ENCODE measurements at places on chromosomes 7 and 10.

DNA sequence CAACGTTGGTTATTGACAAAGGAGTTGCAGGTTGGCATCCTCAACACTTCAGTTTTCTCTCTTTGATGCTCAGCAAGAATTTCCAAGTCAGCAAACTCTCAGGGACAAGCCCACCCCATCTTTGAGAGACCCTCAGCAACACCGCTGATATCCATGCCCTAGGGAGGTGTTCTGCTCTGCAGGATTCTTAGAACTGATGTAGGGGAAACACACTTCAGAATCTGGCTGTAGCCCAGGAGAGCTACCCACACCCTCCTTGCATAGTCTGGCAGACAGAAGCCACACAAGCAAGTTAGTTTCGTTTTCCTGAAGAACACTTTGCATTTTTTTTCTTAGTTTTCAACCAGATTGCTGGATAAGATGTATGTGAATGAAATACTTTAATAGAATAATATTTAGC, 822 bp downstream of the SAMD9L start:
- no peak for DNase-seq

- no peak for DNase-seq
Measured at GRCh38 chr7:112108981-112109380, 97.2 kb downstream of the DOCK4 start.

- no peak for DNase-seq
Measured at GRCh38 chr10:33229252-33229948, 105.1 kb downstream of the NRP1 start.

- DNase-seq = no peak
Measured at GRCh38 chr10:21352886-21353285, 172.6 kb downstream of the SKIDA1 start.

- DNase-seq = no peak
Measured at GRCh38 chr10:129970465-129971364, 6.6 kb upstream of the EBF3 start.

- DNase-seq = no peak
Measured at GRCh38 chr7:6020371-6021286, 10.5 kb upstream of the ANKRD61 start.

- DNase-seq = no peak
Measured at GRCh38 chr7:34078864-34079263, 173.5 kb downstream of the BMPER start.

DNA sequence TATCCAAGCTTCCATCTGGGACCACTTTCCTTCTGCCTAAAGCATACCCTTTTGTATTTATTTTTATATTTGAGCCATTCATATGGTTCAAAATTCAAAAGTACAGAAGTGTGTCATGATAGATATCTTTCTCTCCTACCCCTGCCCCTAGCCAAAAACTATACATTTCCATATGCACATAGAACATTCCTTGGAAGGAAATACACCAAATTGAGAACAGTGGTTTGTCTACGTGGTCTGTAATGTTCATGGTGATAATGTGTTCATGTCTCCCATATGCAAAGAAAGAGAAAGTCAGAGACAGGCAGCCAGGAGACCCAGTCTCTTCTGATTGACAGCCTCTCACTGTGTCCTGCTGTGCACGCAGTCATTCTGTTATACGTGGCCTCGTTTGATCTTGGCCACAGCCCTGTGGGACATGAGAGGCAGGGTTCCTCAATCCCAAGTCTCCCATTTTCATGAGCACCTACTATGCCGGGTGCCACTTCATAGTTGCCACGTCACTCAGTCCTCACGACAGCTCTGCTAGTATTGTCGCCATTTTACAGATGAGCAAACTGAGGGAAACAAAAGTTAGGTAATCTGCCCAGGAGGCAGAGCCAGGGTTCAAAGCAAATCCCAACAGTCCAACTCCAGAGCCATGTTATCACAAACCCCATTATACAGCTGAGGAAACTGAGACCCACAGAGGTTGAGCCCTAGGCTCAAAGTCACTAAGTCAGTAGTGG, 8.0 kb upstream of the CDH23 start:
- DNase-seq = no peak

DNA sequence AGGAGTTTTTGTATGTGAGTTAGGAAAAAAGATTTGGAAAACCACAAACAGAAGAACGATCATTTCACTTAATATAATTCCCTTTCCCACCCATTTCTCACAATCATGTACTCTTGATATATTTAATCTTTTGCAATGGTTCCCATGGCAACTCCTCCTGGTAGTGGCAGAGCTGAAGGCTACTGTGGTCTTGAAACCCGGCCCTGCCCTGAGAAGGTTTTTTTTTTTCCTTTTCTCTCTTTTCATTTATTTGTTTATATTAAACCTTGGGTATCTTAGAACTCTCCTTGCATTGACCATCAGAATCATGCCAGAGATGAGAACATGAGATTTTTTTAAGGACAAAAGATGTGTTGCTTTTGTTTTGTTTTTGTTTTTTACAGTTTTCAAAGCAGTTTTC, 566.1 kb upstream of the NRP1 start:
- DNase-seq = no peak

DNA sequence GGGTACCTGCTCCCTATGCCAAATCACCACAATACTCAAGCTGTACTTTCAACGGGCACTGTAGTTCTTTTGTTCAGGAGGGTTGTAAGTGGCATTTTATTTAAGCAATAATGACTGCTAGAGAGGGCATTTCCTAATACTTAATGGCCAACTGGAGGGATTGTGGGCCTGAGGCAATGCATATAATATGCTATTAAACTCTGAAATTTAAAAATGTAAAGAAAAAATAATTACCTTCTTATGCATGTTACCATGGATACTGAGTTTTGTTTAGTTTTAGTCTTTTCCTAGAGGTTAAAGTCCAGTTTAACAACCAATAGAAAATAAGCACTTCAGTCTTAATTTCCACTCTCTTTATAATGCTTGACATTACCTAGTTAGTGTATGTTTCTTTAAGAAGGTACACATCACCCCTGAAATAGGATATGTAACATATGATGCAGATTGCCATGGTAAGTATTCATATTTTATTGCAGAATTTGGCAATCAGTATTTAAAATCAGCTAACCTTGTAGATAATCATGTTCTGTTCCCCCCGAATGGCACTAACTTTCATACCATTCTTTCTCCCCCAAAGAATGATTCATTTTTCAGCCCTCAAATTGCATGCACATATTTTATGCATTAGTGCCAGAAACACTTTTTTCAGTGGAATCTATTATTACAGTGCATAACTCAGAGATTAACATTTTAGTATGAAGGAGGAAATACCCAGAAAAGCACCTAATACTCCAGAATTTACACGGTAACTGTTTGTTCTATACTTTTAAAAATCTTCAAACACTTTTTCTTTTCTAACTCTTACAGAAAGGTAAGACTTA, 90.3 kb upstream of the ZNF438 start:
- DNase-seq = no peak

- no peak for DNase-seq
Measured at GRCh38 chr10:1310271-1310789, 254.1 kb downstream of the WDR37 start.

- DNase-seq = no peak
Measured at GRCh38 chr7:107563081-107563774, 492 bp downstream of the COG5 start.

- no peak for DNase-seq
Measured at GRCh38 chr7:134396031-134396430, 62.9 kb downstream of the AKR1B1 start.

- DNase-seq = no peak
Measured at GRCh38 chr10:31321396-31321941, 2.5 kb downstream of the ZEB1 start.

DNA sequence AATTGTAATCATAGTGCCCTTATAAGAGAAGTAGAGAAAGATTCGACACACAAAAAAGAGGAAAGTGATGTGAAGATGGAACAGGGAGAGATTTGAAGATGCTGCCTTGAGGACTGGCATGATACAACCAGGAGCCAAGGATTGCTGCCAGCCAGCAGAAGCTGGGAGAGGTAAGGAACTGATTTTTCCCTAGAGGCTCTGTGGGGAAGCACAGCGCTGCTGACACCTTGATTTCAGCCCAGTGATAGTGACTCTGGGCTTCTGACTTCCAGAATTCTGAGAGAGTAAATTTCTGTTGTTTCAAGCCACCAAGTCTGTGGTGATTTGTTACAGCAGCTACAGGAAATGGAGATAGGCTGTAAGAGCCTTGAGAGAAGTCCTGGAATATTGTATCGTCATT, 98.2 kb downstream of the RAB11FIP2 start:
- DNase-seq = no peak

GRCh38 chr10:96585736-96586418, 935 bp downstream of the TM9SF3 start:
- no peak for DNase-seq

GRCh38 chr10:79239275-79239779, 107.9 kb upstream of the PPIF start:
- no peak for DNase-seq

DNA sequence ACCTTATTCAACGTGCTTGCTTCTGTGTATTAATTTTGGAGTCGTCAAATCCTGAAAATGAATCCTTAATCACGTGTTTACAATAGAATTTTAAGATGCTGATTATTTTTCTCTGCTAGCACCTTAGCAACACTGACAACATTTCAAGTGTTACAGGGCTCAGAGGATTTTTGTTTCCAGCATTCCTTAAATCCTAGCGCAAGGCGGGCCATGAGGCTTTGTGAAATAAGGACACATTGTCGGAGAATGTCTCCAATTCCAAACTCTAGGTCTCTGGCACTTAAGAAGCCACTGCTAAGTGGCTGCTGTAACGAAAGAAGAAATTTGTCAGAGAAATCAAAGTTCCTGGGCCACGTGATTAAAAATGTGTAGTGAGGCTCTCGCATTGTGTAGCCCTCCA, 390.9 kb upstream of the CELF2 start:
- no peak for DNase-seq

- DNase-seq = no peak
Measured at GRCh38 chr7:7212612-7213011, 30.3 kb downstream of the C1GALT1 start.

- DNase-seq = no peak
Measured at GRCh38 chr7:15681631-15682030, 4.9 kb downstream of the MEOX2 start.

DNA sequence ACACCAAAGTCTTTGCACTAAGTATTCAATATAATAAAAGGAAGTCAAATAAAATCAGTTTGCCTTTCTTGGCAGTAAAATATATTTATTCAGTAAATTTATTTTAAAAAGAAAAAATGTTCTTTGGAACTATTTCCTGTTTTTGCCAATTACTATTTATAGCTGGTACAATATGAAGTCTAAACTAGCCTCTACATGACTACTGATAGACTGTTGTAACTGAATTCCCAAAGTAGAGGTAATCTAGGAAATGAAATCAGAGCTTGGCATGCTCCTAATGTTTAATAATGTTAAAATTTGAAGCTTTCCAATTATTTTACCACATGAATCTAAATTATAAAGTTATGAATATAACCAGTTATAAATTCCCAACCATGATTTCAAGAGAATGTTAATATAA, 385.5 kb downstream of the SEMA3D start:
- no peak for DNase-seq

- DNase-seq = no peak
Measured at GRCh38 chr10:132308587-132309470, 1.1 kb upstream of the STK32C start.

DNA sequence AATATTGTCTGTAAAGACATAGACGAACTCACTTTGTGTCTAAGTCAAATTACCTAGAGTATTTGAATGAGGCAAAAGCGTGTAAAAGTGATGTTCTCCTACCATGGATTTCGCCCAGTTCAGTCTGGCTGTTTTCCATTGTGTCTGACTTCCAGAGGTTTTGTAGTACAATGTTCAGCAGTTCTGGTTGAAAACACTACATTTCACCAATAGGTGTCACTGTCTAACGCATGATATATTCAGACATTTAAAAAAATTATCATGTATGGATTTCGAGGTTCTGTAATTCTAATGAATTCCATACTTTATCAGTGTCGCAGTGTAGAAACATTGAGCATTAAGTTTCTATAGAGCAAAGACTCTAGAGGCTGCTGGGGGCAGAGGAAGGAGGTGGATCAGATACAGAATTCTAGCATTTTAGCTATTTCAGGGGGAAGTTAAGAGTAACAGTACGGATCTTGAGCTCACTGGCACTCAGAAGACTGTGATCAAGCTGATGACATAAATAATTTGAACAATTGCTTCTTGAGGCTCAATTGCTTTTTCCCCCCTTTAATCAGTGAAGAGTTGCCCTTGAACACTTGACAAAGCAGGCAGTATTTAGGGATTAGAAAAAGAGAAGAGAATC, 196.9 kb upstream of the RHOBTB1 start:
- DNase-seq = no peak

- DNase-seq = no peak
Measured at GRCh38 chr7:32115831-32116230, 45.6 kb upstream of the PDE1C start.

- DNase-seq = no peak
Measured at GRCh38 chr7:112495810-112496462, 15.1 kb downstream of the LSMEM1 start.

- no peak for DNase-seq
Measured at GRCh38 chr7:51308265-51308664, 8.3 kb downstream of the COBL start.

DNA sequence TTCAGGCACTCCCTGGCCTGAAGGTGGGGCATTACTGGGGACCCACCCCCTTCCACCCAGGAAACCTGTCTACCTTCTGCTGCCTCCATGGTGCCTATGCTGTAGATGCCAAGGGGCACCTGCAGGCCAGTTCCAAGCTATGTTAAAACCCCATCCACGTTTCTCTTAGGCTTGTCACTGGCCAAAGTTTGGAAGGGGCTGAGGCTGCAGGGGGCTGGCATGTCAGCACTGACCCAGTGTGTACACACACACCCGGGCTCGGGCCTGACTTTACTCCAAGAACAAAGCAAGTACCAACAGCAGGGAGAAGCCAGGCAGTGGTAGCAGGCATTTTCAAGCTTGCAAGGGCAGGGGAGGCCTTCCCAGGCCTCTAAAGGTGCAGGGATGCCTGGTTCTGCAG, 53.8 kb upstream of the PCDH15 start:
- no peak for DNase-seq

GRCh38 chr7:119270045-119270464, 1002.9 kb upstream of the KCND2 start:
- DNase-seq = peak; percentile 41

GRCh38 chr7:52107355-52107754, 790.7 kb upstream of the COBL start:
- no peak for DNase-seq

DNA sequence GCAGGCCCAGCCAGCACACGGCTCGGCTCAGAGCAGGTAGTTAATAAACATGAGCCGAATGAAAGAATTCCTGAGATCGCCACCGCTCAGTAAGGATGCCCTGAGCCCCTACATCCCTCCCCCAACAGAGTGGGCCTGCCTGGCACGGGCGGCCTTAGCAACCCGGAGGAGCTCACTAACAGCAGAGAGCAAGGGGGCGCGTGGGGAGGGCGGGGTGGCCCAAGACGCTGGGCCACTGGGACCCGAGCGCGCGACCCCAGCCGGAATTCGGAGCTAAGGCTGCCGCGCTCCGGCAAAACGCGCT, 403 bp upstream of the ENO4 start:
- no peak for DNase-seq

- no peak for DNase-seq
Measured at GRCh38 chr7:138417078-138417700, 42.9 kb upstream of the TRIM24 start.
